ENCODE measurements at places on chromosomes 11 and 22. TPM values are rescaled to one million over a fixed set of nuclear protein-coding genes. Genes with fewer than 3 reads are reported as not detected.

Gene GDPD4
- total RNA-seq: not detected

- H3K4me3 ChIP-seq: no peak within 1 kb of the TSS
- H3K4me1 ChIP-seq: no peaks in the 10 kb centered on the region
- no peaks in the 10 kb centered on the region for H3K36me3 ChIP-seq
These were observed at the start of gene MEI1 for GRCh38 chr22:41699264-41700107. Gene MEI1 (plus strand): TSS chr22:41699503. CDS start chr22:41699539, 36 bp downstream.

GRCh38 chr22:24011735-24012068 is 598 bp downstream of the CABIN1 start:
- H3K4me3 ChIP-seq: peak overlapping the region; percentile 82
- peaks cover 29% of the 10 kb centered on the region for H3K4me1 ChIP-seq
- no peaks in the 10 kb centered on the region for H3K36me3 ChIP-seq

GRCh38 chr11:43899094-43899493 is 18.5 kb downstream of the ALKBH3 start:
- H3K27me3 ChIP-seq: no peaks in the 10 kb centered on the region
- H3K4me1 ChIP-seq: no peaks in the 10 kb centered on the region
- no peak for DNase-seq
- H3K4me3 ChIP-seq: no peak overlapping the region

- H3K4me3 ChIP-seq: no peak overlapping the region
- H3K36me3 ChIP-seq: peaks cover 6% of the 10 kb centered on the region
- no peaks in the 10 kb centered on the region for H3K4me1 ChIP-seq
- peak overlapping the region; percentile 30 for H3K27ac ChIP-seq
These were observed 14.2 kb downstream of the DTX4 start for GRCh38 chr11:59186130-59186594.

- no peak overlapping the region for H3K27ac ChIP-seq
- no peak for DNase-seq
- no peaks in the 10 kb centered on the region for H3K4me1 ChIP-seq
- H3K4me3 ChIP-seq: no peak overlapping the region
These were observed 16.9 kb downstream of the CCDC15 start for GRCh38 chr11:124970925-124971324.

DNA sequence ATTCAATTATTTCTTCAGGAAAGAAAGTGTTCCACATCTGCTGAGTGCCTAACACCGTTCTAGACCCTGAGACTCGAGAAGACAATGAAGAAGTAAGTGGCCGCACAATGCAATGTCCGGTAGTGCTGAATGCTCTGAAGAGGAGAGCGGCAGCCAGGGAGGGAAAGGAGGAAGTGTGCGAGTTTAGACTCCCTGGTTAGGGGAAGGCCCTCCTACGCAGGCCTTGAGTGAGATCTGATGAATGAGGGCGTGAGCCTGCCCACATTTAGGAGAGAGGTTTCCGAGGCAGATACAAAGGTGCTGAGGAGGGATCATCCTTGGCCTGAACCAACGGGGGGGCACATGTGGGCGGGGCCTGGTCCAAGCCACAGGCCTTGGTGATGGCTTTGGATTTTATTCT is 558.6 kb downstream of the NTM start:
- no peak for DNase-seq
- H3K4me3 ChIP-seq: no peak overlapping the region
- H3K27me3 ChIP-seq: no peaks in the 10 kb centered on the region
- H3K36me3 ChIP-seq: no peaks in the 10 kb centered on the region

Gene PVALB
- total RNA-seq: not detected

GRCh38 chr11:126547691-126548090 is 192.2 kb downstream of the ST3GAL4 start:
- no peaks in the 10 kb centered on the region for H3K27me3 ChIP-seq
- DNase-seq: no peak
- no peak overlapping the region for H3K27ac ChIP-seq
- H3K36me3 ChIP-seq: no peaks in the 10 kb centered on the region
- H3K4me3 ChIP-seq: no peak overlapping the region
- H3K4me1 ChIP-seq: no peaks in the 10 kb centered on the region

GRCh38 chr22:37282385-37282677 is at the start of gene CYTH4:
Gene CYTH4 (plus strand): TSS chr22:37282508. CDS start chr22:37282570, 62 bp downstream.
- no peak within 1 kb of the TSS for H3K27ac ChIP-seq
- DNase-seq: no peak
- H3K36me3 ChIP-seq: no peaks in the 10 kb centered on the region
- peak within 1 kb of the TSS; percentile 48 for H3K4me3 ChIP-seq

- peaks cover 16% of the 10 kb centered on the region for H3K4me1 ChIP-seq
- H3K36me3 ChIP-seq: no peaks in the 10 kb centered on the region
- DNase-seq: peak; percentile 39
- peak overlapping the region; percentile 24 for H3K4me3 ChIP-seq
- no peaks in the 10 kb centered on the region for H3K27me3 ChIP-seq
- peak overlapping the region; percentile 59 for H3K27ac ChIP-seq
These were observed 673 bp upstream of the MYO7A start for GRCh38 chr11:77127235-77127911.

DNA sequence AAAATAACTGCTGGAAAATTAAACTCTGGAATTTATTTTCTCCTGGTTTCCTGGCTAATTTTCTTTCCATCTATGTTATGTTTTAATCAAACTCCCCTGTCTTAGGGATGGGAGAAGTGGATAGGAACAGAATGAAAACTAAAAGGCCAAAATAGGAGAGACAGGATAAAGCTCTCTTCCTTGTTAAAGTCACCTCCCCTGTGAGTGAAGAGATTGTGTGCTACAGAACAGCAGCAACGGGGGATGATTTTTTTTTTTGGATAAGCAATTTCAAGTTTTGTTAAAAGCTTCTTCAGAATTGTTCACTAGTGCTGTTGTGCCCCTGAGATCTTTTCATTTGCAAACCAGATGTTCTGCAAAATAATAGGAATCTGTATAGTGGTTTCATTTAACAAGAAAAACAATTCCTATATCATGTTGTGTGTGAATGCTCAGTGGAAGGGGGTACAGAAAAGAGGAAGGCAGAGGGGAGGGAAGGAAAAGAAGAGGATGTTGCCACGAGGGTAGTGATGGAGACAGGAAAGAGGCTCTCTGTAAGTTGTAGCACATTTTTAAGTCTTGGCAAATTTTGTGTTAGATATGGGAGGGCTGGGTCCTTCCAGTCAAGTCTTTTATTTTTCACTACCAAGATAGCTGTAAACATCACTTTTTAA is 301.2 kb downstream of the CADM1 start:
- no peak overlapping the region for H3K4me3 ChIP-seq
- no peaks in the 10 kb centered on the region for H3K4me1 ChIP-seq
- no peak overlapping the region for H3K27ac ChIP-seq

GRCh38 chr11:18295316-18295715 is 26.6 kb downstream of the HPS5 start:
- H3K27me3 ChIP-seq: no peaks in the 10 kb centered on the region
- no peak overlapping the region for H3K4me3 ChIP-seq
- no peak for DNase-seq
- peaks cover 7% of the 10 kb centered on the region for H3K4me1 ChIP-seq
- H3K27ac ChIP-seq: peak overlapping the region; percentile 57
- H3K36me3 ChIP-seq: peaks cover 3% of the 10 kb centered on the region

- H3K27me3 ChIP-seq: no peaks in the 10 kb centered on the region
- H3K36me3 ChIP-seq: no peaks in the 10 kb centered on the region
- H3K4me1 ChIP-seq: no peaks in the 10 kb centered on the region
- no peak overlapping the region for H3K4me3 ChIP-seq
- no peak for DNase-seq
These were observed 119.5 kb upstream of the ISX start for GRCh38 chr22:34946339-34946985.

Gene MYO18B
- total RNA-seq: under 0.01 TPM

Gene SERHL2
- total RNA-seq: 12.6 TPM

DNA sequence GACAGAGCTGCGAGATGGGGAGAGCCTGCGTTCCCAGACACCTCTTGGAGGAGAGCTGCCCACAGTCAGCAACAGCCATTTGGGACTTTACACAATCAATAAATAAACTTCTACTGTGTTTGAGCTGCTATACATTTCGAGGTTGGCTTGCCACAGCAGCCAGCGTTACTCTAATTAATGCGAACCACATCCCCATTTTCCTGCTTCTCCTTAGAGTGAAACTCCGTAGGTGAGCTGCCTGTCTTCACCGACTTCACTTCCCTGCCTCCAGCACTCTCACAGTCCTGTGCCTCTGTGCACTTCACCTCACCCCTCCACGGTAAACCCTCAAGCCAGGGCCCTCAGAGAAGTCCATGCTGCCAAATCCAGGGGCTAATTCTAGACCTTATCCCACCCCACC is 5.9 kb upstream of the SLC22A12 start:
- no peak overlapping the region for H3K4me3 ChIP-seq
- DNase-seq: no peak
- no peaks in the 10 kb centered on the region for H3K4me1 ChIP-seq
- H3K36me3 ChIP-seq: no peaks in the 10 kb centered on the region
- no peaks in the 10 kb centered on the region for H3K27me3 ChIP-seq

DNA sequence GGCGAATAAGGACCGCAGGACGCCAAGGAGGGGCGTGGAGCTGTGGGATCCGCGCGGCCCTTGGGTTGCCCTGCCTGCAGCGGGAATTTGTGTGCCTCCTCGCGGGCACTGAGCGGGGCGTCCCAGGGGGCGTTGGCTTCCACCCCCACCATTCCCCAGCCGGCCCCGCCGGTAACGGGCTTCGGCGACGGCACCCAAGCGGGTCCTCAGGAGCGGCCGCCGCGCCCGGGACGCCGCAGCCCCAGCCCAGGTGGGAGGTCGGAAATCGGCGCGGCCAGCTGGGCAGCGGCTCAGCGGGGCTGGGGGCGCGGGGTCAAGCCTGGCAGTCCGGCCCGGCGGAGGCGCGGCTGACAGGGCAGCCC is 320 bp downstream of the CLTCL1 start:
- no peaks in the 10 kb centered on the region for H3K36me3 ChIP-seq
- peak overlapping the region; percentile 94 for H3K4me3 ChIP-seq
- DNase-seq: no peak
- no peaks in the 10 kb centered on the region for H3K27me3 ChIP-seq
- no peaks in the 10 kb centered on the region for H3K4me1 ChIP-seq

Gene OR6A2
- total RNA-seq: not detected

Gene TUBA8
- 6.9 TPM for total RNA-seq

Gene PGR
- 2.2 TPM for total RNA-seq

Gene GLB1L2
- total RNA-seq: 8.1 TPM

DNA sequence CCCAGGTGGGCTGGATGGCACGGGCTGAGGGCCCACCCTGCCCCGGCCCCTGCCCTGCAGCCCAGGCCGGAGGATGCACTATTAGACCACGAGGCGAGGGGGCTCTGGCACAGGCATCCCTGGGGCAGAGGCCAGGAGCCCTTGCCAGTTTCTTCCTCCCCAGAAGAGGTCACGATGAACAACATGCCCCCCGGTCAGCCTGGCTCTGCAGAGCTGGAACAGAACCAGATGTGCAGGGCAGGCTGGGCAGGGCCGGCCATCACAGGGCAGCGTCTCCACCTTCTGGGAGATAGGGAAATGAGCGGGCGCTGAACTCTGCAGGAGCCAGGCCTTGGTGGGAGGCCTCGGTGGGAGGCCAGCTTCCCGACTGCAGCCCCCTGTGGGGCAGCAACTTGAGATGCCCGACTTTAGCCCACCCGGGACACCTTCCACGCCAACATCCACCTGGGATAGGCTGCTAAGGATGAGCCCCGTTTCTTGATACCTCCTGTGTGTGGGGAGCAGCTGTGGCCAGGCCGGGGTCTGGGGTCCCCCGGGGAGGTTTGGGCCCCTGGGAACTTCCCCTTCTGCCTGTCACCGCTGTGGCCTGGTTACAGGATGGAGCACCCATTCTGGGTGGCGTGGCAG is 21.8 kb upstream of the GNB1L start:
- no peaks in the 10 kb centered on the region for H3K27me3 ChIP-seq
- no peak overlapping the region for H3K4me3 ChIP-seq
- DNase-seq: peak; percentile 12
- H3K36me3 ChIP-seq: peaks cover 38% of the 10 kb centered on the region

DNA sequence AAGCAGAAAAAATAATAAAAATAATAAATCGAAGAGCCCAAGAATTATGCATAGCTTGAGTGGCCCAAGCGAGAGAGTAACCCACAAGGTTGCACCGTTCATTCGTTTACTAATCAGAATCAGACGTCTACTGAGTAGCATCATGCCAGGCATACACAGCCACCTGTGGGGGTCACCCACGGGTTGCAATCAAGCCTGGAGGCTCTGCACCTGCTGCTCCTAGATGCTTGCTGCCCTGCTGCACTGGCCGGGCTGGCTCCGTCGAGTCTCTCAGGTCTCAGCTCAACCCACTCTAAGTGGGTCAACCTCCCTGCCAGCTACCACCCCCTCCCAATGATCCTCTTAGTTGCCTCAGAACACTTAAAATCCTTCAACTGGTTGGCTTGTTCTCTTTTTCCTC is 2.0 kb upstream of the TESMIN start:
- peaks cover 8% of the 10 kb centered on the region for H3K4me1 ChIP-seq
- H3K4me3 ChIP-seq: no peak overlapping the region
- no peaks in the 10 kb centered on the region for H3K27me3 ChIP-seq

DNA sequence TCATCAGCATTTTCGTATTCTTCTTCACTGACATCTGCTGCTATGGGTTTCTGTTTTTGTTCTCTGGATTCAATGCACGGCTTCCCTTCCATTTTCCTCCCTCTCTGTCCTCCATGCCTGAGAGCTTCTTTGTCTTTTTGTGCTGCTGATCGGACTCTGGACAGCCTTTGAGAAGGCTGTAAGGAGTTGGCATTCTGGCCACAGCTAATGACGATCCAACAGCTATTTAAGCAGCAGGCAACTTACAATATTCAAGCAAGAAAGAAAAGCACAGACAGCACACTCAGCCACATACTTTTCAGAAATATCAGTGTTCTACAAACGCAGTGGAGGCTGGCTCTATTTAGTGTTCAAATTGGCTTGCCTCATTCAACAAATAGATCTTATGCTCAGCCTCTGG is 60.9 kb upstream of the ZC3H12C start:
- no peaks in the 10 kb centered on the region for H3K27me3 ChIP-seq
- H3K36me3 ChIP-seq: no peaks in the 10 kb centered on the region

Gene PIH1D2
- total RNA-seq: 7.2 TPM

- H3K27me3 ChIP-seq: peaks cover 7% of the 10 kb centered on the region
- H3K4me1 ChIP-seq: no peaks in the 10 kb centered on the region
- no peaks in the 10 kb centered on the region for H3K36me3 ChIP-seq
- no peak for DNase-seq
- no peak overlapping the region for H3K4me3 ChIP-seq
These were observed 266.8 kb downstream of the MN1 start for GRCh38 chr22:27534720-27535125.

Gene FAM180B
- total RNA-seq: 4.4 TPM

- no peak for DNase-seq
- no peak overlapping the region for H3K27ac ChIP-seq
- H3K27me3 ChIP-seq: no peaks in the 10 kb centered on the region
- H3K4me1 ChIP-seq: no peaks in the 10 kb centered on the region
These were observed 981.6 kb upstream of the FAT3 start for GRCh38 chr11:91243051-91243450.

DNA sequence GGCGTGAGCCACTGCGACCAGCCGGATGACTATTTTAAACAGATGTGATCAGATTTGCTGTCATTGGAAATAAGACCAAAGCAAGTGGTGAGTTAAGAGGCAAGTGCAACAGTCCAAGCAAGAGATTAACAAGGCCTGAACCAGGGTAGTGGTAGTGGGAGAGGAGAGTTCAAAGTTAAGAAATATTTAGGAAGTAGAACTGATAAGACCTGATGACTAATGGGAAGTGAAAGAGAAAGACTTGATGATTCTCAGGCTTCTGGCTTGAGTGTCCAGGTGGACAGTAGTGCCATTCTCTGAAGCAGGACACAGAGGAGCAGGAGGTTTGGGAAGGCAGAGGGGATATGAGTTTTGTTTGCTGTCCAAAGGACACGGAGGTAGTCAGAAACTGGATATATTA is 7.2 kb downstream of the NDUFC2 start:
- H3K36me3 ChIP-seq: peaks cover 57% of the 10 kb centered on the region
- no peaks in the 10 kb centered on the region for H3K4me1 ChIP-seq
- DNase-seq: no peak

Gene DAGLA
- total RNA-seq: 5.4 TPM

Gene CD248
- 51.3 TPM for total RNA-seq

- H3K4me1 ChIP-seq: no peaks in the 10 kb centered on the region
- H3K4me3 ChIP-seq: no peak overlapping the region
- H3K36me3 ChIP-seq: no peaks in the 10 kb centered on the region
These were observed 20.3 kb upstream of the TENM4 start for GRCh38 chr11:79461144-79461543.

Gene EIF3M
- 163 TPM for total RNA-seq

Gene PDGFB
- 8.4 TPM for total RNA-seq
